ENCODE measurements at places on chromosomes 1 and 21.

- peak; percentile 74 for DNase-seq
Measured at GRCh38 chr1:159935719-159936272, 9.6 kb downstream of the IGSF9 start.

GRCh38 chr1:67158401-67158800 lies 7.9 kb upstream of the IL23R start:
- no peak for DNase-seq

DNA sequence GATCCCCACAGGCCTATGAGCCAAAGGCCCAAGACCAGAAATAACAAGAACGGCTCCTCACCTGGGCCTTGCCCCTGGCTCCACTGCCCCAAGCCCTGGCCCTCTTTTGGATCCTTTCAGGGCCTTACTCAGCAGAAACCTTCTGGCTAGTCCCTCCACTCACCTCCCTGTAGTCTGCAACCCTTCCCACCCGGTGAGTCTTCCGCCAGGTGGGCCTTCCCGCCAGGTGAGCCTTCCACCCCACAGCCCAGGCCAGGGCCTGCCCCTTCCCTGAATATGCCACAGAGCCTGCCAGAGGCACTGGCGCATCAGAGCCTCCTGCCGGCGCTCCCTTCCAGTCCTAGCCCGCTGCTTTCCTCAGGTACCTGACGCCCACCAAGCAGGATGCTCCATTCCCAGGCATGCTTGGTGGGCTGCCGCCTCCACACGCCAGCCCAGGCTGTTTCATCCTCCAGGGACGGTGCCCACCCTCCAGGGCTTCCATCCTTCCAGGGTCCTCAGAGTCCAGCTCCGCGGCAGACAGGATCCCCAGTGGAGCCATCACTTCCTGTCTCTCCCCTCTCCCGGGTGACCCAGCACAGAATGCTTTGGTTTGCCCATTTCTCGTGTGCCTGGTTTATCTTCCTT lies 20.9 kb downstream of the LHX4 start:
- DNase-seq = no peak

- DNase-seq = no peak
Measured at GRCh38 chr21:26832546-26832945, 12.7 kb downstream of the ADAMTS1 start.
